Naive thymus-derived CD8-positive, alpha-beta T cell (primary cell): ENCODE measurements at places on chromosomes 5 and 9. TPM values are rescaled to one million over a fixed set of nuclear protein-coding genes. Genes with fewer than 3 reads are reported as not detected.

The RANBP17 gene
- 0.09 TPM for polyA plus RNA-seq

The OR1Q1 gene
- not detected for polyA plus RNA-seq

The PCDHB11 gene
- not detected for polyA plus RNA-seq

The UNC5A gene
- polyA plus RNA-seq, result not detected

The NXNL2 gene
- not detected for polyA plus RNA-seq

The CDKN2B-AS1 gene
- polyA plus RNA-seq, result not detected

The COL15A1 gene
- polyA plus RNA-seq, result not detected

The LHX2 gene
- not detected for polyA plus RNA-seq

The ARHGEF37 gene
- polyA plus RNA-seq, result not detected

The TEK gene
- polyA plus RNA-seq, result not detected

The AFAP1L1 gene
- 0.56 TPM for polyA plus RNA-seq

The TUBB4B gene
- polyA plus RNA-seq, result 10.8 TPM

The NIPAL4 gene
- polyA plus RNA-seq, result not detected

The DDX46 gene
- 23.4 TPM for polyA plus RNA-seq

The SUSD3 gene
- 208 TPM for polyA plus RNA-seq

The SPINK4 gene
- not detected for polyA plus RNA-seq

The PRRC1 gene
- 28.7 TPM for polyA plus RNA-seq

The DAP gene
- 53.0 TPM for polyA plus RNA-seq

The RANBP3L gene
- not detected for polyA plus RNA-seq

The ENG gene
- 4.4 TPM for polyA plus RNA-seq

The FYB1 gene
- polyA plus RNA-seq, result 181 TPM

The ANKRD55 gene
- polyA plus RNA-seq, result 1.5 TPM

The NKD2 gene
- 0.14 TPM for polyA plus RNA-seq

The KIF4B gene
- not detected for polyA plus RNA-seq

The SNCAIP gene
- not detected for polyA plus RNA-seq

The ZDHHC11 gene
- not detected for polyA plus RNA-seq
